CD4-positive, alpha-beta T cell treated with Interleukin-17A for 1 hour (primary cell): ENCODE measurements at places on chromosomes 11 and 22.

GRCh38 chr11:12704049-12704448, 29.8 kb downstream of the TEAD1 start:
- no peak for DNase-seq

DNA sequence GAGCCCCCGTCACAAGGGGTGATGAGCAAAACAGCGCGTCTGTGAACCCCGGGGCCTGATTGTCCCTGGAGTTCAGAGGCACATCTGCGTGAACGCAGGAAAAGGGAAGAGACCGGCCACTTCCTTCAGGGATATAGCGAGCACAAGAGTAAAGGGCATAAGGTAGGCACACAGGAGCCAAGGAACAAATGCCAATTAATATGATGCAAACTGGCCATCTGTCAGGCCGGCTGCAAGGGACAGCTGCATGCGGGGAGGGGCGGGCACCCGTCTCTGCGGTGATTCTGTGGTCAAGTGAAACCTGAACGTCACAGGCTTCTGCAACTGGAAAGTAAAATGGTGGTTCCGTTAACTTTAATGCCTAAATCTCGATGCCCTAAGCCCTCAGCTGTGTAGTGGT, 64.7 kb downstream of the TRIM29 start:
- no peak for DNase-seq

DNA sequence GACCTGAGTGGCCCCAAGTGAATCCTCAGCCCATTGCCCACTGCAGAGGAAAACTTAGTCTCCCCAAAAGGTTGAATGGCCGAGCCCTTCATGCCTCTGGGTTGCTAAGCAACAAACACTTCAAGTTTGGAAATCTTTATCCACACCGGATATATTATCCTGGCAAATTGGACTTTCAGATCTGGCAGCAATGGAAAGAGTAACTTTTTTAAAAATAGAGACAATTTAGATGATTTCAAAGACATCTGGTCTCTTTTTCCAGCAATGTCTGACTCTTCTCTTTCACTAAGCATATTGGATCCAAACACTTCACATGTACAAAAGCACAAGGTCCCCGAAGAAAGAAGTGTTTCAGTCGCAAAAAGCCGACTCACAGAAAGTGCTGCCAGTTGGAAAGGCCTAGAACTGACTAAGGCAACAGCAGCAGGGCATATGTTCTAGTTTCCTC, 505.3 kb downstream of the SOX6 start:
- DNase-seq = no peak

DNA sequence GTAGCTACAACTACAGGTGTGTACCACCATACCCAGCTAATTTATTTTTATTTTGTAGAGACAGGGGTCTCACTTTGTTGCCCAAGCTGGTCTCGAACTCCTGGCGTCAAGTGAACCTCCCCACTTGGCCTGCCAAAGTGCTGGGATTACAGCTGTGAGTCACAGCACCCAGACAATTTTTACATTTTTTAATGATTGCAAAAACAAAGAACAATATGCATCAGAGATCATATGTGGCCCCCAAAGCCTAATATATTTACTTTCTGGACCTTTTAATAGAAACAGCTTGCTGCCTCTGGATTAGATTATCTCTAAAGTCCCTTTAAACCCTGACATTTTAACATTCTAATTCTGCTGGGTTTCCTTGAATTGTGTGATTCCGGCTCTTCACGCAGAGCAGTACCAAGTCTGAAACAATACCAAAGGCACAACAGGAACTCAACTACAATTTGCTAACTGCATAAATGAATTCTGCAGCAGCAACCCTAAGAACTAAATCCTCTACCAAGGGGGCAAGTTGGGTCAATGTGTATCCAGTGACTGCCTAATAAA, 25.0 kb downstream of the RAB30 start:
- DNase-seq = no peak

DNA sequence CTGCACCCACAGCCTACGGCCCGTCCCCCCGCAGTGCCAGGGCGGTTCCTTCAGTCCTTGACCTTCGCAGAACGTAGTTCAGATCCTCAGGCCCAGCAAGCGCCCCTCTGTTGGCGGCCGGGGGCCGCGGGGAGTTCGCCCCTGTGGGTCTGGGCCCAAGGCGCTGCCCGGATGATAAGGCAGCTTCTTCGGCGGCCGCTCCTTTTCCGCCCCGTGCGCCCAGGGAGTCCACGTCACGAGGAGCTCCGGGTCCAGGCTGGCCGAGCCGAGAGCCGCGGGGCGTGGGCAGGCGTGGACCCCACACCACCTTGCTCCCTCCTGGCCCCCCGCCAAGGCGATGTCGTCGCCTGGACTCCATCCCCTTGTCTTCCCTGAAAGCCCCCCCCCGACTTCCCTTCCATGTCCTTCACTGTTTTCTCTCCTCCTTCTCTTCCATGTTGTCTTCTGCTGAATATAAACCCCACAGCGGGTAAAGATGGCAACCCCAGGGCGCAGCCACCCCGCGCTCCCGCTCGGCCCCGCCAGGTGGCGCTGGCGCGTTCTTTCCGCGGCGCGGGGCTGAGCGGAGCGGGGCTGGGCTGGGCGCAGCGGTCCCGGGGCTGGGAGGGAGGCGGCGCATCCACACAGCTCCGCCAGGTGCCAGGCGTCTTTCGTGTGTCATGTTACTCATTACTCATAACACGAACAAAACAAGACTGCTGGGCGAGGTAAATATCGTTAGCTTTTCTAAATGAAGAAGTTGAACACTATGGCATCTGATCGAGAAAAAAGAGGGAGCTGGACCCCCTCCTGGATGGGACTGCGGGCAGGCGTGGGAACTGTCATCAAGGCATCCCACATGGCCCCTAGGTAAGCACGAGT, 321.0 kb downstream of the NTM start:
- no peak for DNase-seq

- no peak for DNase-seq
Observed at GRCh38 chr22:31626427-31627150, 35.4 kb downstream of the PISD start.

DNA sequence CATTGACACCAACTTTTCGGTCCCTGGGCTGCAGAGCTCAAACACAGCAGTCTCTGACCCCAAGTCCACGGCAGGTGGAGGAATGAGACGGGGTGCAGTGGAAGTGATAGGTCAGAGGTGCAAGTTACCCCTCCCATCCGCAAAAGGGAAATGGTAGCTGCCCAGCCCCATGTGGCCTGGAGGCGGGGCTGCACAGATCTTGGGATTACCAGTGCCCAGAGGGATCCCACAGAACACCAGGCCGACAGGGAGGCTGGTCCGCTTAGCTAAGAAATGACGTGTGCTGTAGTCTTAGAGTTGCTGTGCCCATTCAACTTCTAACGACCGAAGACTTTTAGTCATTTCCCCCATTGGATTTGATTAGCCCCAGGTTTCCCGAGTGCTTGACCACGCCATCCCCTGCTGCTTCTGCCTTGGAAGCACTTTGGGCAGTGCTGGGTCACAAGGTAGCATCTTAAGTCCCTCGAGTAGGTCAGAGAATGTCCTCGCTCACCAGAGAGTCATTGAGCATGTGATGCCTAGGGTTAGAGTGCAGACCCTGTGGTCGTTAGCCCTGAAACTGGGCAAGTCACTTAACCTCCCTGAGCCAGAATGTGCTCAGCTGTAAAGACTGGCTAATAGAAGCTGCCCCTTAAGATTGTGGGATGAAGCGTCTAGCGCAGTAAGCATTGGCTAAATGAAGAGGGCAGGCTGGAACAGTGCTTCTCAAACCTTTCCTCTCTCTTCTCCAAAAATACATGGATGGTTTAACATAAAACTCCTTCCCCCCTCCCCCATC, 4.2 kb downstream of the PTGDR2 start:
- DNase-seq = no peak

DNA sequence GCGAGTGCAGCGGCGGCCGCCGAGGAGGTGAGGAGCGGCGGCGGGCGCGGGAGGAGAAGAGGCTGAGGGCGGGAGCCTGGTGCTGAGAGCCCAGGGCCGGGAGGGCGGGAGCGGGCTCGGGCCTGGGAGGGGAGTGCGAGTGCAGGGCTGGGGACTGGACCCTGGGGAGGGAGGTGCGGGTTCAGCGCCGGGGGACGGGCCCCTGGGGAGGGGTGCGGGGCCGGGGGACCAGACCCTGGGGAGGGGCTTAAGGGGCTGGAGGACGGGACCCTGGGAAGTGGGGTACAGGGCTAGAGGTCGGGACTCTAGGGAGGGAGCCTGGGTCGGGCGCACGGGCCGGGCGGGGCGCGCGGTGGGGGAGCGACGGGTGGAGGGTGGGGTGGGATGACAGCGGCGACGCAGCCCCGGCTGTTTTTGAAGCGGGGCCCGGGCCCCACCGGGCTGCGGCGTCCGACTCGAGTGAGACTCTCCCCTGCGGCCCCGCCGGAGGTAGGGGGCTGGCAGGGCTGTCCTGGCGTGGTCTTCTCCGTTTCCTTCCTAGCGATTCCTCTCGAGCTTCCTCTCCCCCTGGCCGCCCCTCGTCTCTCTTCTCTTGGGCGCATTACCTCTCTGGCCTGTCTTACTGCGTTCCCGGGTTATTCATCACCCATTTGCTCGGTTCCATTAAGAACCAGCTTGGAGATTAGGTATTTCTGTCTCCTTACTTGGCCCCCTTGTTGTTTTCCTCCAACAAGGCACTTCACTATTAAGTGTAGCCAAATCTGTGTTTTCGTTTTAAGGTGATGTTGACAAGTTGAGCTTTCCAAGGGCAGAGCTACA, 754 bp downstream of the NUP50 start:
- no peak for DNase-seq

GRCh38 chr22:25125693-25126357, 73.8 kb upstream of the CRYBB3 start:
- DNase-seq = no peak

- DNase-seq = peak; percentile 39
Observed at GRCh38 chr11:59918987-59919589, 19.1 kb upstream of the OOSP1 start.

DNA sequence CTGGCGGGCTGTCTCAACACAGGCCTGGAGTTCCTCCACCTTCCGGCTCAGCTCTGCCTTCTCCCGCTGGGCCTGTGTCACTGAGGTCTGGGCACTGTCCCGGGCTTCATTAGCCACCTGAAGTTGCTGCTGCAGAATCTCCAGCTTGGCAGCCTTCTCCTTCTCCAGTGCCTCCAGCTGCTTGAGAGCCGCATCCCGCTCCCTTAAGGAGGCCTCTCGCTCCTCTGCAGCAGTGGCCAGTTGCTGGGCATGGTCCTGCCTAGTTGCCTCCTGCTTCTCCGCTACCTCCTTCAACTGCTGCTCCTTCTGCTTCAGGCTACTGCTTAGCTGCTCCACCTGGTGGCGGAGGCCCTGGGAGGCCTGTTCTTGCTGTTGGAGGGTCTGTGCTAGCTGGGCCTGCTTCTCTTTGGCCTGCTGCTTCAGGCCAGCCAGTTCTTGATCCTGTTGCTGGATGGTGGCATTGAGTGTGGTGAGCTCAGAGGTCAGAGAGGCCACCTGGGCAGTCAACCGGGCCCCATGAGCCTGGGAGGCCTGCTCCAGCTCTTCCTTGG, 16.9 kb downstream of the IL18BP start:
- no peak for DNase-seq
